ENCODE measurements at places on chromosomes 1 and 21.
A peak's percentile ranks its signal among the peaks of the same experiment; 100 is the strongest.

- no peak for DNase-seq
These were observed 1.7 kb upstream of the GADD45A start for GRCh38 chr1:67683316-67683715.

- DNase-seq: no peak
These were observed 61.4 kb upstream of the CNN3 start for GRCh38 chr1:94988356-94988755.

DNA sequence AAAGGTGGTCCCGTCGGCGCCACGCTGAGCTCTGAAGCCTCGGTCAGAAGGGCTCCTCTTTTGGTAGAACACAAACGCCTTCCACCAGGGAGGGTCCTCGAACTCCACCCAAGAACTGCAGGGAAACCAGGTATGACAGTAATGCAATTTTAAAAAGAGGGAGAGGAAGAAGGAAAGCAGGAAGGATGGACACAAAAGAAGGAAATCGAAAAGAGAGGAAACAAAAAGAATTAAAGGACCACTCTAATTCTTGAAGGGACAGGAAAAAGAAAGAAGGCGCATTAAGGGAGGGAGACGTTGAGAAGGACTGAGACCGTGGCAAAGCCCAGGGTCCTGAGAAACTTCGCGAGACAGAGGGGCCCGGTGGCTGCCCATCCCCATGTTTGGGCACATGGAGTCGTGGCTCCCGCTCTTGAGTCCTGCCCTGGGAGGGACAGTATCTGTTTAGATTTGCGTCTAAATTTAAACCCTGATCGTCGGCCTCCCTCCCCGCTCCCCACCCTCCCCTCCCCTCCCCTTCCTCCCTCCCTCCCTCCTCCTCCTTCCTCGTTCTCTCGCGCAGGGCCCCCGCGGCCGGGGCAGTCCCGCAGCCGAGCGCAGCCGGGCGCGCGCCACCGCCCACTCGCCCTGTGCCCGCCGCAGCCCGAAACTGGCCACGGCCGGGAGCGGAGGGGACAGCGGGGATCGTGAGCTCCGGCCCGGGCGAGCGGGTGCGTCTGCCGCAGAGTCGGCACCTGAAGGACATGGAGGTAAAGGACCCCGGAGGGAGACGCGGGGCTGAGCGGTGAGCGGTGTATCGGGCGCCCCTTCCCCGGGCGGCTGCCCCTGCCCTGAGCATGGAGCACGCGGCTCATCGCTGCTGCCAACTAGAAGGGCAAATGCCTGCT, at the start of gene RCSD1:
TSS of gene RCSD1 (plus strand) at position 552 of the 887 bp plus-strand sequence. CDS start at position 744, 192 bp downstream.
- peak; percentile 51 for DNase-seq

- DNase-seq: no peak
These were observed 1357.7 kb downstream of the NCAM2 start for GRCh38 chr21:22355949-22356348.

- no peak for DNase-seq
These were observed 12.3 kb downstream of the TAL1 start for GRCh38 chr1:47219590-47220220.

DNA sequence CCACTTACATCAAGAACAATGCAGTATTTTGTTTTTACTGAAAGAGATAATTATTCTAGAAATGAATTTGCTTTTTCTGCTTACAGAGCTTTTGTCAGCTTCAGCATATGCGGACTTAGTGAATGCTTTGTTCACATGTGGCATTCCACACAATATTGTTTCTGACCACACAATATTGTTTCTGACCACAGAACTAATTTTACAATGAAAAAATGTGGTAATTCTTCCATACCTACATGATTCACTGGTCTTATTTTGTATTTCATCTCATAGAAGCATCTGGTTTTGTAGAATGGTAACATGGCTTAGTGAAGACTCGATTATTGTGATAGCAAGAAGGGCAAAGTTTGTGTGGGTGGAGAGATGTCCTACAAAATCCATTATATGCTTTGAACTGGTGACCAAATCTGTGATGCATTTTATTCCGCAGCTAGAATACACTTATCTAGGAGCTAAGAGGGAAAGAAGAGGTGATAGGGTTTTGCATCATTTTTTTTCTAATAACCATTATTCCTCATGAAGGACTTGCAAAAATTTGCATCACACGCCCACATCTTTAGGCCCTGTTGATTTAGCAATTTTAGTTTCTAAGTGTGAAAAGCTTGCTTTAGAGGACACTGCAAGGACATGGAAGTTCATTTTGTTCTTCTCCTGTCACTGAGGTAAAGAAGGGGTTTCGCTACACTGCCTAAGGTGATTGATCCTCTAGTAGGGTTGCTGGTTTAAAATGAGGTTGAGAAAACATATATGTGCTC, 75.3 kb downstream of the HLX start:
- no peak for DNase-seq

DNA sequence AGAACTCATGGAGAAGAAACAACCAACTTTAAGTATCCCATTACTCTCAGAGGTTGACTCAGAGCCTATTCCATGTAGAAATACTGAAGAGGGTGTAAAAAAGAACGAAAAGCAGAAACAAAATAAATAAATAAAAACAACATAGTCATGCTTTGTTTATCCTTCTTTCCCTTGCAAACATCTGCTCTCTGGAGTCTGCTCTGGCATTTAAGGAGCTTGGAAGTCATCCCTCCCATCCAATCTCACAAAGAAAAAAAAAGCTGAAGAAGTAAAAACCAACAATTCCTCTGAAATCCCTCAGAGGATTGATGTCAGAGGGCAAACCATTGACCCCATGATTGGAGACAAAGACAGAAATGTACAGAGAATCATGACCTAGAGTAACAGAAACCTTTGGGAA, 302.6 kb upstream of the GREM2 start:
- DNase-seq: no peak

DNA sequence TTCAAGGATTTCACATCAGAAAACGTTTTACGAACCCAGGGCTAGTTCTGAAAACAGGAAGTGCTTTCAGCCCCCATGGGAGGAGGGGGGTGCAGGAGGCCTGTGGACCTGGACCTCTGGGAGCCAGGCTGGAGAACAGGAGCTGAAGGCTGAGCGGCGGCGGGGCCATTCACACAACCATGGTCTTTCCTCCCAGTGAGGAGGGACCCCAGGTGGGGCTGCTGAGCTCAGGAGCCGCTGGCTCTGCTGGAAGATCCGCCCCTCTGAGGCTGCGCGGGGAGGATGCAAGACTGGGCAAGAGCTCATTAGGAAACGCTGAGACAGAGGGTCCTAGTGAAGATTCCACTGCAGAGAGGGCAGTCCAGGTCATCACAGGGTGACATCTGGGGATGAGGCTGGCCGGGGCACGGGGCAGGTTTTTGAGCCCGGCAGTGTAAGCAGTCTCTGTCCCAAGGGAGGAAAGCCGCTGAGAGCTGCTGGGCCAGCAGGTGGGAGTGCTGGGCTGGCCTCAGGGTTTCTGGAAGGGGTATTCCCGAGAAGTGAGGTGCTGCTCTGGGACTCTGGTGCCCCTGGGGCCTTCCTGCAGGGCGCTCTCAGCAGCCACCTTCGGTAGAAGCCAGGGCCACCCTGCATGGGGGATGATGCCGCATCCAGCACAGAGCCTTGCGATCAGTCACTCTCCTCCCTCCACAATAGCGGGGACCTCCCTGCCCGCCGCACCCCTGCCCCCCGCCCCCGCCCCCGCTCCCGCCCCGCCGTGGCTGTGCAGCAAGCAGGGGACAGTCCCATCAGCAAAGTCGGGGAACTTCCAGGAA, 7.5 kb downstream of the MX2 start:
- DNase-seq: no peak

GRCh38 chr21:46171585-46171984, 12.7 kb downstream of the SPATC1L start:
- no peak for DNase-seq

- no peak for DNase-seq
These were observed 53.8 kb downstream of the ABCA4 start for GRCh38 chr1:94067196-94067595.

DNA sequence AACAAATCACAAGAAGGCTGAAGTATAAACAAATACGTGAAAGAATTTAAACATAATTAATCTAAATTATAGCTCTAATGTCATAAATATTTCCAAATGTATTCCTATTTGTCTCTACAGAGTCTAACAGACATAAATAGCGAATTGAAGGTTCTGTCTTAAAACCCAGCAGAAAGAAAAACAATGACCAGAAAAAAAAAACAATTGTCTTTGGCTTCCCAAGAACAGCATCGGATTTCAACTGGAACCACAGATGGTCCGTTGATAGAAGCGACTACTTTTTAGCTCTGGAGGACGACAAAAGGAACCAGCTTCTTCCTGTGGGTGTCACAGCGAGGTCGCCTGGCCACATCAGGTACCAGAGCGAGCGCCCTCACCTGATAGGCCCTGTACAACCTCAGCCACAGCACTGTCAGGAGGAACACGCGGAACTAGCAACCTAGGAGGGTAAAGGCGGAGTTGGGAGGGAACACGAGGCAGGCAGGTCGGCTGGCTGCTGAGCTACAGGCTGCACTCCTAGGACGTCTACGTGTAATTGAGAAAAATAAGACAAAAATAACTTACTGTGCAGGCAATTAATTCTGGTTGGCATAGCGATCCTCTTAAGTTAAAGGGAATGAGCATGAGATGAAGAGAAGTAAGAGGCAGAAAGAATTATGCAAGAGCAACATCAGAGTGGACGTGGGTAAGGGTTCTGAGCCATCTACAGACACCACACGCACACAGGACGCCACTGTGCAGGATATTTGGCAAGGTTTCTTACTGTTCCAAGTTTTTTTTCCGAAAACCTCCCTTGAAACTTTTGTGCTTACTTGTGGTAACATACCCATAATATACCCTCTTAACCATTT, 16.7 kb upstream of the PRDM15 start:
- DNase-seq: no peak

Measured in T-helper 1 cell (primary cell).